Right ventricle myocardium superior (tissue), 1 donor: ENCODE measurements at places on chromosomes 4 and X.
A peak's percentile ranks its signal among the peaks of the same experiment; 100 is the strongest.

GRCh38 chr4:110085131-110085530 is 113.3 kb downstream of the ELOVL6 start:
- no peak for DNase-seq

GRCh38 chr4:48681856-48682255 is 98.2 kb downstream of the FRYL start:
- DNase-seq: no peak

GRCh38 chrX:137426695-137427425 is 139.1 kb upstream of the ZIC3 start:
- DNase-seq: no peak

GRCh38 chr4:98248934-98249333 is 12.2 kb upstream of the RAP1GDS1 start:
- no peak for DNase-seq

DNA sequence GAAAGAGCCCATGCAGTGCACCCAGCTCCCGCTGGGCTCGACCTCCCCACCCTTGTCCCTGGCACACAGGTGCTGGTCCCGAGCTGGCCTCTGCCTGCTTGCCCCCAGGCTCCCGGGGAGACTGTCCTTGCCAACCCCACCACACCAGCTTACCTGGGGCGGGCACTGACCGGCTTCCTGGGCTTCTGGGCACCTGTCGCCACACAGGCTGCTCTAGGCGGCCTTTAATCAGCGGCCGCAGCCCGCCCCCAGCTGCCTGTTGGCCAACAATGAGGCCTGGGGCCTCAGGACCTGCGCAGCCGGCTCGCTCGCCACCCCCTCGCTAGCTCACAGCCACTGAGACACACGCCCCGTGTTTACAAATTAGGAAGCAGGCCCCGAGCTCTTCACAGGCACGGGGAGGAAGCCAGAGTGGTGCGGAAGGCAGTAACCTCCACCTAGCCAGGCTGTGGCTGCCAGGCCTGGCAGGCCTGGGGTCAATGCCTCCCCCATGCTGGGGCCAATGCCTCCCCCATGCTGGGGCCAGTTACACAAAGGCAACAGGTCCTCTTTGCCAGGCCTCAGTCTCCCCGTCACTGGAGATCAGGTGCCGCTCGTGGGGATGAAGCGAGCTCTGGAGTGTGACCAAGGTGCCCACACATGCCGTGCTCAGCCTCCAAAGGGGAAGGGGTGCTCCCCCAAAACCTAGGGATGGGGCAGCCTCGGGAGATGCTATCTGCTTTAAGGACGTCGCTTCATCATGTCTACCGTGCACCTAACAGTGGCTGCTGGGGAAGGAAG is at the start of gene TREX2:
TSS of gene TREX2 (minus strand) at position 201 of the 780 bp plus-strand sequence. CDS start 626 bp downstream, outside the sequence.
- no peak for DNase-seq

- DNase-seq: peak; percentile 49
Measured at GRCh38 chr4:140071806-140072205, 82.2 kb downstream of the MAML3 start.

DNA sequence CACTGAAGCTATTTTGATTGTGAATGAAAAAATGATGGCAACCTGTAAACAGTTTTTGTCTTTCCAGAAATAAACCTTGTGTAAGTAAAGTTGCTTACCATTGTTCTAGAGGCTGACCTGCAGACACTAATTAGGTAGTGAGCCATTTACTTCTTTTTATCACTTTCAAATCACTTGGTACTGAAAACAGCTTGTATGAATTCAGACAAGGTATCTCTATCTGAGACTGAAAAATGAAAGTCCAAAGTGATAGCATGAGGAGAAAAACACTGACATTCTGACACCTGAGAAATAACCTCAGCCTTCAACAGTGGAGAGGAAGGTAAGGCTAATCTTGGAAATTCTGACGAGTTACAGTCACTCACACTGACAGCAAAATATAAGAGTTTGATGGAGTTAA is 238.8 kb downstream of the GPC3 start:
- no peak for DNase-seq

DNA sequence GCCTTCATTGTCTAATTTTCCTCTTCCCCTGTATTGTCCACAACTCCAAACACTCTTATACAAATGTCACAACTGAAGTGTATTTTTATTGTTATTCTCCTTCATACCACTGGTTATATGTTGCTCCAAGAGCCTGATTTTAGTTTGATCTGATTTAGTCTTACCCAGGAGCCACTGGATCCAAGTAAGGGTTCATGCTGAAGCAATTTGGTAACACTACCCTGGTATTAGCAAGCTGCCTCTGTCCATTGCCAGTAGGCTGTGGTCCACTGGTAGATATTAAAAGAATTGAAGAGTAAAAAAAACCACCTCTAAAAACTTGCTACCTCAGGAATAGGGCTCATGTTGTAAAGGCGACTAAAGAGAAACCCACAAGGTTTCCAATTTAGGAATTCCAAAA is 41.2 kb downstream of the AMOT start:
- DNase-seq: no peak

GRCh38 chrX:10482261-10482660 is 138.1 kb downstream of the MID1 start:
- peak; percentile 43 for DNase-seq

- DNase-seq: no peak
Measured at GRCh38 chr4:100106982-100107381, 83.3 kb downstream of the DDIT4L start.

DNA sequence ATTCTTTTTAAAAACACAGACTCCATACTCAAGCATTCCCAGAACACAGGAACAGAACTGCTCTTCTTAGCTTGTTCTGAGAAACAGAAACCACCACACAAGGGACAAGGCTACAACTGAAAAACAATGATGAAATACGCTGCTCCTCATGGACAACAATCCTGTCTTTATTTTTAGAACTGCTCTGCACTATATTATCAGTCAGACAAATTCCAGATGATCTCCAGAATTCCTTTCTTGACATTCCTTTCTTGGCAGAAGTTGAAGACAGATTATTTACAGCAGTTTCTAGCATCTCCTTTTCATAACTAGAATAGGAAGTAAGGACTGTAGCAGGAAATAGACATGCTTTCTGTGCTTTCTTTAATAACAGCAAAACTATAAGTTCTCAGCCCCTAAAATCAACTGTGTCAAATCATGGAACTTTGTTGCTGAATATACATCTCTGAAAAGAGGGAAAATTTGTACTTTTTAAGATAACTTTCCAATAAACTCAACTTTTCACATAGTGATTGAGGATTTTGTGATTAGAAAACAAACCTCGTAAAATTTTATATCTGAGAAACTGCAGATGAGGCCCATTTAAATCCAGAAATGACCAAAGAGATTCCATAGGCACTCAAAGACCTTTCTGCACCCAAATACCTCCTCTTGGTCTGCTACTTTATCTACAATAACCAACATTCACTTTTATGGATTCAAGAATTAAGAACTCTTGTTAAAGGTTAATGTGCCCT is 35.9 kb downstream of the ANTXR2 start:
- DNase-seq: no peak
